ENCODE measurements at places on chromosomes 5 and 9.

DNA sequence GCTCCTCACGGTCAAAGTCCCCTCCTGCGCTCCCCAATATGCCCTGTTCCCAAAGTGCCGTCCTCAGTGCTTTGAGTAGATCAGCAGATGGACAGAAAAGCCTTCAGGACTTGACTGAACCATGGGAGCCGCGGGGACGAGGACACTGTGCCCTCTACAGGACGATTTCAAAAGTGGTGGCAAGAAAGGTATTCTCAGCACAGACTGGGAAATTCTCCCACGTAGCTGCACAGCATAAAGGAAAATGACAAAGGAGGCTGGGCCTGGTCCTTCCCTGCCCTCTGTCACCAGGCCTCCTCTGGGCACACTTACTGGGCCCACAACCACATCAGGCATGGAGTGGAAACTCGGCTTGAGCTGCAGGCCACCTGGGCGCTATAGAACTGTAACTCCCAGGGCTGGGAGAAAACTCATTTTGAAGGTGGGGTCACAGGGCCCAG is 16.7 kb upstream of the MTMR12 start:
- DNase-seq = no peak

DNA sequence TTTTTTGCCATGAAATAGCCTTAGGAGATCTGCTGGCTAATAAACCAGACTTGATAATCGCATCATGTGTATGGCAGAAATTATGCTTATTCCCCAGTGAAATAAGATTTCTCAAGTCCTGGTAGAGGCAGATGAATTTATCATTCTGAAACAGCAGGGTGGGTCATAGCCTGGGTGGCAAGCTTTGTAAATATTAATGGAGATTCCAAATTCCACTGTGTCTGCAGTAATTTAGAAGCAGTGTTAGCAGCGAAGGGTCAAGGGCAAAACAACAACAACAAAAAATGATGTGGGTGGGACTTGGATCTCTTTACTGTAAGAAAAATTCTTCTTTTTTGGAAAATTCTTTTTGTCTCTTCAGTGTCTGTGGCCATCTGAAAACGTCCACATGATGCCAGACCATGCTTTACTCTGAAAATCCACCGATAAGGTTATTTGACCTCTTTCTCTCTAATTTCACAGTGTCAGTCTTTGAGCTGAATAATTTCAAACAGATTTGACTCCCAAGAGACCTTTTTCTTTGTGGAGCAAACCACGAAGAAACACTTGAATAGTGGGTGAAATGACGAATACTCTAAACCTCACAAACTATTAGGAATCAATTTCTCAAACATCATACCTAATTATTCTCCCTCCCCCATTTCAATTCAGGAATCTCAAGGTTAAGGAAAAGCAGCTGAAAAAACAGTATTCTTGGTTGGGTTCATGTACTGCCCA is 106.0 kb upstream of the RPS23 start:
- no peak for DNase-seq

- DNase-seq = no peak
Observed at GRCh38 chr5:147504011-147504410, 5.9 kb downstream of the DPYSL3 start.

GRCh38 chr5:175133185-175133584 is 310.8 kb downstream of the DRD1 start:
- DNase-seq = no peak

DNA sequence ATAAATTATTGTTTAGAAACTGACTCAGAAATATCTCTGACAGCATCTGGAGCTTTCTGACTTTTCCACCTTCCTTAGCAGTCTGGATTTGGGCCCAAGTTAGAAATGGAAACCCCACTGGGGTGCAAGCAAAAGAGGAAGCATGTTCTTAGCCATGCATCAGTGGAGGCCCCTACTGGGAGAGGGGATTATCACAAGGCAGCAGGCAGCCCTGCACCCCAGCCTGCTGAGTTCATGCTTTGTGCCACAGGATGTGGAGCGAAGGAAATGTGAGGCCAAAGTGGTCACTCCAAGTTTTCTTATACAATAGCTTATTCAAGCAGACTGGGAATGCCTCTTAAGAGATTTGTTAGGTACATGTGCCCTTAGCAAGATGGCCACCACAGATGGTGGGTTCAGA is 146.5 kb upstream of the TLX3 start:
- no peak for DNase-seq

DNA sequence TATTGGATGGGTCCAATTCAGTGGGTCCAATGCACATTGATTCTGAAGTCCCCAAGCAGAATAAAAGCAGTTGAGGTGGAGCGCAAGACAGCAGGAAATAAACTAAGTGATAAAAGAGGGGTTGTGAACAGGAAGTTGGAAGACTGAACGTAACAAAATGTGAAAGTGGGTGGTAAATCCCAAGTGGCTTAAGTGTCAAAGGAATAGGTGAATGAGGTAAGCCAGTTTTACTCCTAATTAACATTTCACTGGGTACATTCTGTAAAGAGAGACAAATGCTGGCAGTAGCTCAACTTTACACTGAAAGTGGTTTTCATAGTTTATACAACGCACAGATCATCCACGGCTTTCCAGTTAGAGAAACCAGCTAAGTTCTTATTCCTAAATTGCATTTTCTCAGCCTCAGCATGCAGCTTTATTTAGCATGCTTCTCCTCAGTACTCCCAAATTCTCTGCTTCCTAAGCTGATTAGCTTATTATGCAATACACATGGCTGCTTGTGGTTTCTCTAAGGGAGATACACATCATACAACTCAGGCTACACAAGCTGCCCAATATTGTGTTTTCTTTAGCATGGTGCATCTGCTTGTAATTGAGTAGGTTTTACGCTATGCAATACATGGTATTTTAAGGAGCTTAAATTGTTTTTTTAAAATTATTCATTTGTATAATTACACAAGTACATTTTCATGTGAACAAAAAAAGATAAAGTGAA is 34.2 kb upstream of the HSD17B4 start:
- DNase-seq = no peak

GRCh38 chr5:61995486-61995885 is 310.5 kb upstream of the KIF2A start:
- no peak for DNase-seq

- DNase-seq = no peak
Observed at GRCh38 chr5:167644619-167645018, 646.8 kb upstream of the WWC1 start.

DNA sequence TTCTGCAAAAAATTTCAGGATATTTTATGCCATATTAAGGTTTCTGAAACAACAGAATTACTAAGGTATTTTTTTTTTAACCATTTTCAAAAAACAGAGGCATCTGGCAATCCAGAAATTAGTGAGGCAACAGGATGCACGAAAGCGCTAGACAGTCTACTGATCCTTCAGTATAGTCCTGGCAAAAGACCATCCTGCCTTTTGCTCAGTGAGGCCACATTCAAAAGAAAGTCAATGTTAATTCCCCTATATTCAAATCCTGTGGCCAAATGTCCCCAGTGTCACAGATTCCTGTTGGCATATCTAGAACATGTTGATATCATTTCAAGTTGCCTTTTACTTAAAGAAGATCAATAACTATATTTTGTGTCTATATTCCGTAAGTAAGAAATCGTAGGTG is 13.1 kb upstream of the NFIB start:
- no peak for DNase-seq

GRCh38 chr9:21289848-21290247 is 15.3 kb downstream of the IFNA5 start:
- no peak for DNase-seq

DNA sequence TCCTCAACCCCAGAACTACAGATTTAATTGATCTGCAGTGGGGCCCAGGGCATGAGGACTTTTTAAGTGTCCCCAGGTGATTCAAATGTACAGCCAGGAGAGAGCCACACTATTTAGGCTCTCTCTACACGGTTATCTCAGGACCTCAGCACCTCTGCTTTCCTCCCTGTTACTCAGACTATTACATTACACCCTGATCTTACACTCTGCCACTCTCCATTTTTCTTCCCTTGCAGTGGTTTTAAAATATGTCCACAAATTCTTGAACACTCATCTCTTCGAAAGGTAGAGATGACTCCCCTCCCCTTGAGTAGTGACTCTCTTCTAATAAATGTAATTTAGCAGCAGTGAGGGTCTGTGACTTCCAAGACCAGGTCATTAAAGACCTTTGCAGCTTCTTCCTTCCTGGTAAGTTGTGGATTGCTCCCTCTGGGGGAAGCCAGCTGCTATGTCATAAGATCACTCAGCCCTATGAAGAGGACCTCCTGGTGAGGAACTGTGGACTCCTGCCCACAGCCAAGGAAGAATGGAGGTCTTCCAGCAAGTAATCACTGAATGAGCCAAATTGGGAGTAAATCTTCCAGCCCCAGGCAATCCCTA is 87.5 kb upstream of the SSBP2 start:
- DNase-seq = no peak

DNA sequence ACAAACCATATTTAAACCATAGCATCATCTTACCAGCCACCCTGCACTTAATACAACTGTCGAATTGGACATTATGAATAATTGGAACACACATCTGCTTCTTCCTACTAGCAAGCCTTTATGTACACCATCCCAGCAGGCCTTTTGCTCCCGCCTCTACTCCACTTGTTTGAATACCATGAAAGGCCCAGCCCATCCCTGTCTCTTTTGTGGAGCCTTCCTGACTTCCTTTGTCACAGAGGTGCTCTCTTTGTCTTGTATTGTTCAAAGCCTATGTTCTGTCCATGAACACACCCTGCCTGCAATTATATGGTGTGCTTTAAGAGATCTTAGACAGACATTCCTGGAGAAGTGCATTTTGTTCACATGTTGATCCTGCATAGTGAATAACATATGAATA is 465.7 kb downstream of the DIRAS2 start:
- DNase-seq = no peak

DNA sequence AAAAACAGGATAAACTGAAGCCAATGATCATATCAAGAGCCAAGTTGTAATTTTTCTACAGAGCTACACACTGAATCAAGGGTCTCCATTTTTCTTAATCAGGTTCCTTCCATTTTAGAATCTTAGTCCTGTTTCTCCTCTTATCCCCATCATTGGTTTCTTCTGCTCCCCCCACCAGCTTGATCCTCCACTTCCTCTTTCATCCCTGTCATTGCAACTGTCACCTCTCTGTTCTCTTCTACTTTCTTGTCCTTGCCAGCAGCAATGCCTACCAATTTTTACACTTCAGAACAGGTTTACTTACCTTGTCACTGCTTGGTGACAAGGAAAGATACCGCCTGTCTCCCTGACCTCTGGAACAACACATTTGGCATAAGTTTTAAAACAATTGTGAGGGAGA is 97.3 kb downstream of the CFAP90 start:
- no peak for DNase-seq

DNA sequence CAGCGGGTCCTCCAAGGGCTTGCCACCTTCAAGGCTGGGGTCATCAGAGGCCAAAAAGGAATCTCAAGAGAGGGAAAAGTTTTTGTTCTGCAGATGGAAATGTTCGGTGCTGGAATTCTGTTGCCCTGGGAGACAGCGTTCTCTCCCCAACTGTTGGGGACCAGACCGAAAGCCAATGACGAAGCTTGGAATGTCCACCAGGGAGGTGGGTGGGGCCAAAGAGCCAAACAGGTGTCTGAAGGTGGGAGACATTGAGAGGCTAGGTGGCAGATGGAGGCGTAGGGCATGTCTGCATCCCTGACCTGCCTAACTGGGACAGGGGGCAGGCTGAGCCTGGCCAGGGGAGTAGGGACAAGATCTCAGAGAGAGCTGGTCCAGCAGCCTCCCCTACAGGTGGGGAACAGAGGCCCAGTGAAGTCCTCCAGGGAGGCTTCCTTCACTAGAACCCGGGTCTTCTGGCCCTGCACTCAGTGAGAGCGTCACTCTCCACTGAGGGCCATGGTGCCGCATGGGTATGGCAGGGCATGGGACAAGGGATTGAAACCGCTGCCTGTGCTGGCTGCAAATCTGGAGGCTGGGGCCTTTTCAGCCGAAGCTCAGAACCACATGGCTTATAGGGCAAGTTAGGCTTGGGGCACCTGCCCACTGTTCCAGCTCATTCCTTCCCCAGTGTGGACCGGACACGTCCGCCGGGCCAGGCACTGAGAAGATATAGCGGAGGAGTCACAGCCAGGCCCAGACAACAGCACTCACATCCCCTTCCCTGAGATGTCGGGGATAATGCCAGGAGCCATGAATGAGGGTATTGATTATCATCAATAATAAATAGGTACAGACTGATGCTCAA is 5.0 kb upstream of the FAM78A start:
- DNase-seq = no peak

DNA sequence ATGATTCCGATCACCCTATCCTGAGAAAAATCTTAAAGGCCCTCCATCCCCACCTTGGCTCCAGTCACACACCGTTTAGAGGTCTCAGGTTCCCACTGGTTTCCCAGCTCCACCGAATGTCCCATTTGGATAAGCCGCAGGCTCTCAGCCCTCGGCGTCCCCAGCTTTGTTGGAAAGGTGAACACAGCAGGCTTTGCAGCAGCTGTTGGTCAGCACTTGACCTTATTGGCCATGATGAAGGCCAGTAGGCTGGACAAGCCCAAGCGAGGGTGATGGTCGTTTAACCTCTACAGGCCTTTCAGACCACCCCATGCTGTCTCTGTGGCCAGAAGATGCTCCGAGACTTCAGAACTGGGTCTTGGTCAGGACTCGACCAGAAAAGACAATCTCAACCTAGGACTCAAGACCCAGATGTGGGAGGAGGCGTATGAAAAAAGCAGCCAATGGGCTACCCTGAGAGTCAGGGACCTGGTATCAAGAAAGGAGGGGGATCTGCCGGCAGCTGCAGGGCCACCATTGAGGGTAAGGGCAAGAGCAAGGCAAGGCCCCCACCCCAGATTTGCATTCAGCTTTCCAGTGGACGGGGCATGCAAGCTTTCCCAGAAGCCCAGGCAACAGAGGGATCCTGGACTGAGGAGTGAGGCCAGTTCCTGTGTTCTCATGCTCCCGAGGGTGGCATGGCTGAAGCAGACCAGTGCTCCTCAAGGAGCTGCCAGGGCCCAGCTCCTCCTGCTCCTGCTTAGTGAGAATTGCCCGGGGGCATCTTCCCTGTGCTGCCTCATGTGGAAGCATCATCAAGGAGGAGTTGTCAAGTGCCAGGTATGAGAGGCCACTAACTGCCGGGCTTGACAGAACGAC is 13.4 kb downstream of the UBE2QL1 start:
- no peak for DNase-seq

DNA sequence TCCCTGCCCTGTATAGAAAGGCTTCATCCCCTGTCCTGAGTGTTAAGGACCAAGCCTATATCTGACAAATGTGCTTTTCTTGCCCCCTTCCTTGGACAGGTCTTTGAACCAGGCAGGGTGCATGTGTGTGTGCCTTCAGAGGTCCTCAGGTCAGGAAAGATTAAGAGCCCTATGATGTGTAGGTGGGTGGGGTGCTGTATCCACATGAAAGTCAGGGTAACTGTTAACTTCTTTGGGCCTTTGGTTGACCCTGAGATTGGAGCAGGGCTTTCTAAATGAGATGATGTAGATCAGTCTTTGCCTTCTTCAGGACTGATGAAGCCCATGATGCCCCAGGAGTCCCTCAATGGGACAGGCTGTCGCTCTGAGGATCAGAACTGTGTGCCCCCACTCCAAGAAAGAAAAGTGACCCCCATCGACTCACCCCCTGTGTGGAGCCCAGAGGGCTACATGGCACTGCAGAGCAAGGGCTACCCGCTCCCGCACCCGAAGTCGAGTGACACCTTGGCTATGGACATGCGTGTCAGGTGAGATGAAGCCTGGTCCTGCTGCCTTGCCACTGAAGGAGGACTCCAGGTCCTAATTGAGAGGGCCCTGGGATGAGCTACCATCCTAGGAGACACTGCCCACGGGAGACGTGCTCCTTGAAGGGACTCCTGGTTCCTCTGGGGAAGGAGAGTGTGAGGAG is 29.4 kb upstream of the POMT1 start:
- DNase-seq = no peak

- no peak for DNase-seq
Observed at GRCh38 chr5:61029456-61030162, 84.6 kb downstream of the NDUFAF2 start.
